Activated naive CD4-positive, alpha-beta T cell treated with anti-CD3 and anti-CD28 coated beads for 36 hours (primary cell): ENCODE measurements at places on chromosomes 11 and 22.

DNA sequence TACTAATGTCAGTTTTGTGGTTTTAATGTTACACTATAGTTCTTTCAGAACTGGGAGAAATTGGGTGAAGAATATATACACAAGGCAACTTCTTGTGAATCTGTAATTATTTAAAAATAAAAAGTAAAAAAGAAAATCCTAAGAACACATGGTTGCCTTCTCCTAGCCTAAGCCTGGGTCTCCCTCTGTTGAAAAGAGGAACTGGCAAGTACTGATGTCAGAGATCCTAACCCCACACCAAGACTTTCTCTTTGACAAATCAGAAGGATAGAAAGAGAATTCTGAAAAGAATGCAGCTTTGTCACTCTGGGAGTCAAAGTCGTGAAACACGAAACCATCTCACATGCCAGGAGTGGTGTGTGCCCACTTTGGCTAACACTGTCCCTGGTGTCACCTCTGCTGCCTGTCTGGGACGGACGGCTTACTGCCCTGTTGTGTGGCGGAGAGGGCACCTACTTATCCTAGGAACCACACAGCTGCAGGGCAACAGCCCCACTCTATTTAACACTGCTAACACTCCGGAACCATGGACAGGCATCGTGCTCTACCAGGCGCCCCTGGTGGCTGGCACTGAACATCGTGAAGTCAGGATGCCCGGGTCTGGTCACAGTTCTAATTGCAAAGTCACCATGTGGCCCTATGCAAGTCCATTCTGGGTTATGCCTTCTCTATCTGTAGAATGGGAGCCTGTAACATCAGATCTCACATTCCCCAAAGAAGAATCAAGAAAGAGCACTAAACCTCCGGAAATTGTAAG lies 108.7 kb upstream of the CD82 start:
- no peak overlapping the region for H3K4me3 ChIP-seq
- no peak for DNase-seq
- no peaks in the 10 kb centered on the region for H3K36me3 ChIP-seq
- H3K27me3 ChIP-seq, result peaks cover 2% of the 10 kb centered on the region

GRCh38 chr11:83087035-83087434 lies 15.3 kb upstream of the RAB30 start:
- DNase-seq, result no peak
- H3K36me3 ChIP-seq, result peaks cover 5% of the 10 kb centered on the region
- no peak overlapping the region for H3K4me3 ChIP-seq
- H3K4me1 ChIP-seq, result peaks cover 14% of the 10 kb centered on the region
- H3K27me3 ChIP-seq, result no peaks in the 10 kb centered on the region
- no peak overlapping the region for H3K27ac ChIP-seq

GRCh38 chr11:15038963-15039362 lies 34.4 kb upstream of the CALCB start:
- no peak overlapping the region for H3K27ac ChIP-seq
- H3K4me3 ChIP-seq, result no peak overlapping the region
- no peaks in the 10 kb centered on the region for H3K4me1 ChIP-seq
- no peaks in the 10 kb centered on the region for H3K27me3 ChIP-seq
- H3K36me3 ChIP-seq, result no peaks in the 10 kb centered on the region
- DNase-seq, result peak; percentile 57

GRCh38 chr22:37314315-37315074 lies 32.2 kb downstream of the CYTH4 start:
- H3K4me3 ChIP-seq, result no peak overlapping the region
- DNase-seq, result peak; percentile 80
- peaks cover 31% of the 10 kb centered on the region for H3K4me1 ChIP-seq

DNA sequence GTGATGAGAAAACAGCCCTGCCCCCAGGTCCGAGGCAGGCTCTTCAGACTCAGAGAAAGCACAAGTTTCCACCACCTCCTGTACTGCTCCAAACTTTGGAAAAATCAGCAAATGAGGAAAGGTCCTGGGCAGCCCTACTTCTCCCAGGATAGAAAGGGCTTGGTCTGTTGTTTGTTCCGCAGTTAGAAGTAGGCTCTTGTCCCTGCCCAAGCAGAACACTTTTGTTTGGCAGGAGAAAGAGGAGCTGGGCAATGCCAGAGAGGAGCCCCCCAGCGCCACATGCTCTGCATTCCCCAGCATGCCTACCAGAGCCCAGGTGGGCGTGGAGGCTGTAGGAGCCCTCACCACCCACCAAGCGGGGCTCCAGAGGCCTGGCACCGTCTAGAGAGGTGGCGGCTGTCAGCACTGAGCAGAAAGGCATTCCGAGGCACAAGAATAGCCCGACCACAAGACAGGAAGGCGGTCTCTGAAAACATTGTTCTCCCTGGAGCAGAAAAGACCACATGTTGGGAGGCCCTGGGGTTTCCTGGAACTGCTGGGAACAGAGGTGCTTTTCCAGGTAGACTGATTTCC lies 90.3 kb upstream of the CD82 start:
- DNase-seq, result no peak
- no peak overlapping the region for H3K4me3 ChIP-seq
- H3K36me3 ChIP-seq, result no peaks in the 10 kb centered on the region

DNA sequence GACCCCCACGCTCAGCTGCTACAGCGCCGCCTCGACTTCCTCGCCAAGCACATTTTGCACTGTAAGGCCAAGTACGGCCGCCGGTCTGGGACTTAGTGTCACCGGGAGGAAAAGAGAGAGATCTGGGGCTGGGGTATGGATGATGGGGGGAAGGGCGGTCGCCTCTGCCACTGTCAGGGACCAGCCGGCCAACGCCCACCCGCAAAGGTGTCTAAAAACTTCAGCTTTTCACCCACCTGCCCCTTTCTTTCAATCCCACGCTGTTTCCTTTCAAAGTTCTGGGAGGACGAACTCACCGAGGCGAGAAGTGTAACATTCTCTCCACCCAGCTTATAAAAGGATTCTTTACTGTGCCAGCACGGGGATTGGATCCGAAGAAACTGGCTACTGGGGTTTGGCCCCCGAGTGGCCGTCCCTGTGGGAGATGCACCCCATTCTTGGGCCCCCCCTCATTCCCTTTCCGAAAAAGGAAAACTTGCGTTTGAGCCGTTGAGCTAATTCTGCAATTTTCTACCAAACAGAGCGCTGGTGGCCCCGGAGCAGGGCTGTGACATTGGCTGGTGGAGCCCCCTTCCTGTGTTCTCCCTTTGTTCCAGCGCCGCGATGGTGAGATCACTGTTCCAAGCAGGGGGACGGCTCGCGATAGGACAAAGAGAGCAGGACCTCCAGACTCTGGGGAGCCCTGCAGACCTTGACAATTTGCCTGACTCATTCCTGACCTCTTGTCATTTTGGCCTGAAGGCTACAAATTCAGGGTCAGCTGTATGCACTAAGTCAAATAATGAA lies 1.8 kb downstream of the FJX1 start:
- peaks cover 12% of the 10 kb centered on the region for H3K4me1 ChIP-seq
- no peak overlapping the region for H3K27ac ChIP-seq
- DNase-seq, result peak; percentile 26
- peaks cover 51% of the 10 kb centered on the region for H3K27me3 ChIP-seq

DNA sequence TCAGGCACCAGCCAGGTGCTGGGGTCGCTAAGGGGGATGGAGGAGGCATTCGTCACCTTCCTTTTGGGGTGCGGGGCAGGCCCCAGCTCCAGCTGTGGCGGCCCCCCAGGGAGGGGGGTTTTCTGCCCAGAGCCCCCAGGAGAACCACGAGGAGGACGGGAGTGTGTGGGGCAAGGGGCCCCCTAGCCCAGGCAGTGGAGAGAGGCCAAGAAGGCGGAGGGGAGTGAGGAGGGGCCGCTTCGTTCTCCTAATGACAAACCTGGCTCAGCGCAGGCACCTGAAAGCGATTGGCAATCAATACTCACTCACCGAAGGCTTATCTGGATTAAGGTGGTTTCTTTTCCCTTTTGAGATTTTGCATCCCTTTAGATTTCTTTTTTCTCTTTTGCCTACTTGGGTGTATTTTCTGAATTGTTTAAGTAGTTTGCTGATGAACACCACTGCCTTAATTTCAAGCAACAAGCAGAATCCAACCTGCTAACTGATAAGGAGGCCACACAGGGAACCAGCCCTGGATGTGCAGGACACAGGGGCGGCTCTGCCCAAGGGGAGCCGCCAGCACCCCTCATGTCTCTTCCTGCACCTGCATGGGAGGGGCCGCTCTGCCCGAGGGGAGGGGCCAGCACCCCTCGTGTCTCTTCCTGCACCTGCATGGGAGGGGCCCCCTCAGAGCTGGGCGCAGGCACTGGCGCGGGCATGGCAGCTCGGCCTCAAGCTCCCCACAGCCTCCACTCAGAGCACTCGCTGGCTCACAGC lies 122.3 kb downstream of the BRD1 start:
- peaks cover 2% of the 10 kb centered on the region for H3K36me3 ChIP-seq
- no peak overlapping the region for H3K27ac ChIP-seq
- no peak for DNase-seq
- peaks cover 9% of the 10 kb centered on the region for H3K4me1 ChIP-seq
- H3K4me3 ChIP-seq, result no peak overlapping the region
- peaks cover 9% of the 10 kb centered on the region for H3K27me3 ChIP-seq

GRCh38 chr11:130295657-130296056 lies 19.1 kb downstream of the ZBTB44 start:
- no peak overlapping the region for H3K4me3 ChIP-seq
- H3K27me3 ChIP-seq, result no peaks in the 10 kb centered on the region
- DNase-seq, result no peak
- peaks cover 24% of the 10 kb centered on the region for H3K4me1 ChIP-seq

- no peaks in the 10 kb centered on the region for H3K27me3 ChIP-seq
- H3K4me1 ChIP-seq, result no peaks in the 10 kb centered on the region
- no peak overlapping the region for H3K4me3 ChIP-seq
- no peak for DNase-seq
- no peak overlapping the region for H3K27ac ChIP-seq
Observed at GRCh38 chr11:37973941-37974340, 1375.9 kb upstream of the RAG2 start.

GRCh38 chr22:25219948-25220442 lies 556 bp downstream of the CRYBB2 start:
- peaks cover 10% of the 10 kb centered on the region for H3K27me3 ChIP-seq
- no peaks in the 10 kb centered on the region for H3K4me1 ChIP-seq
- H3K27ac ChIP-seq, result no peak overlapping the region
- no peak overlapping the region for H3K4me3 ChIP-seq
- no peaks in the 10 kb centered on the region for H3K36me3 ChIP-seq

- no peak for DNase-seq
- H3K4me3 ChIP-seq, result no peak overlapping the region
- H3K27me3 ChIP-seq, result peaks cover 2% of the 10 kb centered on the region
Observed at GRCh38 chr11:87007963-87008362, 29.8 kb upstream of the TMEM135 start.

DNA sequence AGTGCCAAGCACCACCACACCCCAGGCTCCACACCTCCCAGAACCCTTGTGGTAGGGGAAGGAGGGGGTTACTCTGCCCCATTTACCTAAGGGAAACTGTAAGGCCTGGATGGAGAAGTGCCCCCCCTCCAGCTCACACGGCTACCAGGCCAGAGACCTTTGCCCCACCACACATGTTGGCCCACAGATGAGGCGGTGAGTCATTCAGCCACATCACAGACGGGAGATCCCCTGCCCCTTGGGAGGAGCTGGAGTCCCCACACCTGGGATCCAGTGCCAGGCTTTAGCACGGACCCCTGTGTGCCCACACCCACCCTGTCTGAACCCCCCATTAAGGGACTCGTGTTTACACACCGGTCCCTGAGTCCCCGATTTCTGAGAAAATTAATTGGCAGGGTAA lies 24.9 kb downstream of the CDKN1C start:
- no peak overlapping the region for H3K4me3 ChIP-seq
- H3K36me3 ChIP-seq, result no peaks in the 10 kb centered on the region
- no peaks in the 10 kb centered on the region for H3K4me1 ChIP-seq
- peak; percentile 65 for DNase-seq

- H3K27ac ChIP-seq, result no peak overlapping the region
- peaks cover 11% of the 10 kb centered on the region for H3K27me3 ChIP-seq
- no peak overlapping the region for H3K4me3 ChIP-seq
- H3K36me3 ChIP-seq, result no peaks in the 10 kb centered on the region
- DNase-seq, result peak; percentile 26
Observed at GRCh38 chr11:15826826-15827225, 529.5 kb downstream of the SOX6 start.

DNA sequence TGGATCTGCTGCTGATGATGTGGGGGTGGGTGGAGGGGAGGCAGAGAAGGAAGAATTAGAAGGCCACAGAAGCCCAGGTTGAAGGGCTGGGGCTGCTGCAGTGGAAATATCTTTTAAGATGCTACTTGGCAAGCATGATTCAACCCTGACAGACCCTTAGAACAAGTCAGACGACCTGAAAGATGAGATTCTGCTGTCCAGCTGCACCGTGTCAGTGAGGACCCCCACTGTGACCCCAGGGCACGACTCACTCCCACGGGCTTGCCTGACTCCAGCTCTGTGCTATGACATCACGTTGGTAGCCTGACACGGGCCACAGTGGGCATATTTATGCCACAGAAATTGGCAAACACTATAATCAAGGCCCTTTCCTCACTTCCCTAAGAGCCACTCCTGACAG lies 36.0 kb downstream of the LRFN4 start:
- H3K27ac ChIP-seq, result no peak overlapping the region
- DNase-seq, result no peak
- no peaks in the 10 kb centered on the region for H3K27me3 ChIP-seq
- H3K36me3 ChIP-seq, result no peaks in the 10 kb centered on the region
- H3K4me1 ChIP-seq, result peaks cover 8% of the 10 kb centered on the region
- H3K4me3 ChIP-seq, result no peak overlapping the region

GRCh38 chr11:67606093-67606491 lies 644 bp upstream of the NDUFV1 start:
- no peak for DNase-seq
- peak overlapping the region; percentile 71 for H3K27ac ChIP-seq
- peak overlapping the region; percentile 90 for H3K4me3 ChIP-seq
- peaks cover 9% of the 10 kb centered on the region for H3K27me3 ChIP-seq
- H3K4me1 ChIP-seq, result peaks cover 17% of the 10 kb centered on the region

GRCh38 chr22:25369041-25369440 lies 149.6 kb downstream of the CRYBB2 start:
- H3K27me3 ChIP-seq, result no peaks in the 10 kb centered on the region
- H3K4me3 ChIP-seq, result no peak overlapping the region
- H3K27ac ChIP-seq, result no peak overlapping the region

DNA sequence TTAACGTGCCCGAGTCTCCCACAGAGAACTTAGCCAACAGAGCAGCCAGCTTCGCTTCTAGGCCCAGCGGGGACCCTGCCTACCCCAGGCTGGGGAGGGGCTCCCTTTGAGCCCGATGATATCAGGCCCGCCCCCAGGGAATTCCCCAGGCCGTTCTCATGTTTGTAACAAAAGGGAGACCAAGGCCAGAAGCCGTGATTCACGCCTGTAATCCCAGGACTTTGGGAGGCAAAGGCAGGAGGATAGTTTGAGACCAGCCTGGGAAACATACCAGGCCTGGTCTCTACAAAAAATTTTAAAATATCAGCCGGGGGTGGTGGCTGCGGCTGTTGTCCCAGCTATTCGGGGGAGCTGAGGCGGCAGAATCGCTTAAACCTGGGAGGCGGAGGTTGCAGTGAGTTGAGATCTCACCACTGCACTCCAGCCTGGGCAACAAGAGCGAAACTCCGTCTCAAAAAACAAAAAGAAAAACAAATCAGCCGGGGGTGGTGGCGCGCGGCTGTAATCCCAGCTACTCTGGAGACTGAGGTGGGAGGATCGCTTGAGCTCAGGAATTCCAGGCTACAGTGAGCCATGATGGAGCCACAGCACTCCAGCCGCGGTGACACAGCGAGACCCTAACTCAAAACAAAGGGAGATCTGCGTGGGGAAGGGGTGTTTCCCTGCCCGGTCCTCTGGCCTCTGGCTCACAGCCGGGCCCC lies 1.7 kb downstream of the DRD4 start:
- H3K4me3 ChIP-seq, result no peak overlapping the region
- H3K4me1 ChIP-seq, result peaks cover 19% of the 10 kb centered on the region
- DNase-seq, result no peak
- H3K36me3 ChIP-seq, result no peaks in the 10 kb centered on the region
- peaks cover 25% of the 10 kb centered on the region for H3K27me3 ChIP-seq
